ENCODE measurements at places on chromosomes 11 and 22.

DNA sequence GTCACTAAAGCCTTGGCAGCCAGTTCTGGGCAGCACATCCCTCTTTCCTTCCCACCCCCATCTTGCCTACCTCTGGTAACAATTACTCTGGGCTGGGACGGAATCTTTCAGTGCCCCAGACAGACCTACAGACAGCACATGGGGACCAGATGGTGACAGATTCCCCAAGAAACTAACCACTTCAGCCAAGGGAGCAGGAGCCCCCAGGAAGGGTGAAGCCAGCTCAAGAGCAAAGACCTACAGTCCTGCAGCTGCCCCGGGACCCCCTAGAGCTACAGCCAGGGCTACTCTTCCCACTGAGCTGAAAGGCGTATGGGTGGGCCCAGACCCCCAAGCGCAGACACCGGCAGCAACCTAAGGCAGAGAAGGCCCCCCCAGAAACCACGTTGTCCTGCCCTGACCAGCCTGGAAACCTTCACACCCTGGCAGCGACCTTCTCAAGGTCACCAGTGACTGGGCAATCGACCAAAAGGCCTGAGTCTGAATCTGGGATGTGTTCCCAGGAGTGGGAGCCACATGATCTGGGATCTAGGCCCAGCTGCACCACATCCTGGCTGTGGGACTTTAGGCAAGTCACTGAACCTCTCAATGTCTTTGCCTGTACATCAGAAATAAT is 65.8 kb downstream of the LRRC32 start:
- DNase-seq: peak; percentile 78

- no peak for DNase-seq
Observed at GRCh38 chr11:65066805-65067291, 8.5 kb upstream of the NAALADL1 start.

DNA sequence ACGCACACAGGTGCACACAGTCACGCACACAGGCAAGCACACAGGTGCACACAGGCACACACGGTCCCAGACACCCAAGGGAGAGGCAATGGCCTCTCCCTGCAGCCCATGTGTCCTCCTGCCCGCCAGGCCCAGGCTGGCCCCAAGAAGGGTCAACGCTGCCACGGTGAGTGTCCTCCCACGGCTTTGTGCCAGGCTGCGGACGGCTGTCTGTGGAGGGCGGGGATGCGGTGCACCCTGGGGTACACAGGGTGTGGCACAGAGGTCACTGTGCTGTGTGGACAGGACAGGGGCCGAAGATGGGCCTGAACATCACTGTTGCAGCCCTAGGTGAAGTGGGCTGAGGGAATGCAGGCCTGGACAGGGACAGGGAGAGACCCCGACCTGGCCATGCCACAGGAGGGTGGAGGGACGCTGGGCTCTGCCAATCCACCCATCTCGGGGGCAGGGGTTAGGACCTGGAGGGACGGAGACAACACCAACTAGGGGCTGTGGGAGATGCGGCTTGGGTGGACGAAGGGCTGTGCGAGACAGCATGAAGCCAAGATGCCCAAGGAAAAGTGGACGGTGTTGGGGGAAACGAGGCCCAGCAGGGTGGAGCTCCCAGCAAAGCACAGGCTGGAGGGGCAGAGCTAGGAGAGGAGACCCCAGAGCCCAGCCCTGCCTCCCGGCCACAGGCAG is 523.8 kb downstream of the BRD1 start:
- DNase-seq: no peak

- DNase-seq: no peak
Observed at GRCh38 chr11:94741022-94741679, 27.0 kb upstream of the AMOTL1 start.

DNA sequence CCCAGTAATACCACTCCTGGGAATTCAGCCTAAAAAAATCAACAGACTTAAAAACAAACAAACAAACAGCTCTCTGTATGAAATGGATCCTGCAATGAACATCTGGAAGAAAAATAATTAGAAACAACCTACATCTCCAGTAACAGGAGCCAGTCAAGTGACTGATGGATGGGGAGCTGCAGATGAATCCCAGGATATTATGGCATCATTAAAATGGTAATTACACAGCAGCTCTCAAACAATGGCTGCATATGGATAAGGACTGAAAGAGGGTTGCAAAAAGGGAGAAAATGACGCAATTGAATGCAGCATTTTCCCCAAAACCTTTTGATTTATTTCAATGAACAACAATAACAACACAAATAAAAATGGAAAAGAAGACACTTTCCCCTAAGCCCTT is 4.1 kb downstream of the NPTXR start:
- no peak for DNase-seq

- DNase-seq: no peak
Observed at GRCh38 chr11:19433791-19434190, 193.0 kb upstream of the E2F8 start.

- no peak for DNase-seq
Observed at GRCh38 chr11:125072218-125072960, 9.3 kb downstream of the SLC37A2 start.

DNA sequence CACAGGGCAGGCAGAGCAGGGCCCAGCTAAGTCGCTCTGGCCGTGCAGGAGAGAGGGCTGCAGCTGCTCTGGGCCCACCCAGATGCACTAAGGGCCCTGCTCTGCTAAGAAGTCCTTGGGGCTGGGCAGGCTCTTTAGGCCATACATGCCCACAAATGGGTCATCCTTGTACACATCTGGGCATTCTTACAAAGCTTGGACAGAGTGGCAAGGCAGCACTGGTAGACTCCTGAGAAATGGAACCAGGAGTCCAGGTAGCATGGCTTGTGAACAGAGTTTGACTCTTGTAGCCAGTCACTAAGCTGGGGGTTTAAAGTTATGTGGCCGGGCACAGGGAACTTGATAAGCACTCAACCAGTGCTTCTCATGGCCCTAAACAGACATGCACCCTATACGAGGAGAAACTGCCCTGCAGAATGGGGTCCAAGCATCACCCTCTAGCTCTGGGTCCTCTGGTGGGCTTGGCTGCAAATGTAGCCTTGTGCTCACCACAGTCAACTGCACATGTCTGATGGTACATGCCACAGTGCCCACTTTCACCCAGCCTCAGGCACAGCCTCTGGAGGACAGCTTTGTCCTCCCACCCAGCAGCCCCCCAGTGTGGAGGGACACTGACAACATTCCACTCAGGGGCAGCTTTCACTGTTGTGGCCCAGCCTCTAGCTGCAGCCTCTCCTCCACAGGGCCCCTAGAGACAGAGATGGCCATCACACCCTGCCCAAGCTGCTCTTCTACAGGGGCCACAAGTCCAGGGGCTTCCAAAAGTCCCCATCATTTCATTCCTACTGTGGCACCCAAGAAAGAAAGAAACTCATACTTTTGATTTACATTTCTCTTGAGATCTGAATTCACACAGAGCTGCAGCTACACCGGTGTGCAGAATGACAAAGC is 75.2 kb downstream of the DGCR2 start:
- no peak for DNase-seq

DNA sequence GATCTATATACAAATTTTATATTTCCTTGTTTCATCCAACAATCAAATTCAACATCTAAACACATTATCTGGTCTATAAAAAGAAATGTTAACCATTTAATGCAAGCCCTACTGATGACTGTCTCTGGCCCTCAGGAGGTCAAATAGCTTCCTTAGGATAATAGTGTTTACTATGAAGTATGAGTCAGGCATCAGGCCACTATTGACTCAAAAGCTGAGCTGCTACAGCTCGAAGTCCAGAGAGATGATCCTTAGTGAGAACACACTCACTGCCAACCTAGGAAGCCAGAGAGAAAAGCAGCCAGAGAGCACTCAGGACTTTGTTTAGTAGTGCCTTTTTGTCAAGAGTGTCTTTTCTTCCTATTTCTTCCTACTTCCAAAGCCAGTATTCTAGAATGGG is 171.8 kb downstream of the SOX6 start:
- DNase-seq: no peak

DNA sequence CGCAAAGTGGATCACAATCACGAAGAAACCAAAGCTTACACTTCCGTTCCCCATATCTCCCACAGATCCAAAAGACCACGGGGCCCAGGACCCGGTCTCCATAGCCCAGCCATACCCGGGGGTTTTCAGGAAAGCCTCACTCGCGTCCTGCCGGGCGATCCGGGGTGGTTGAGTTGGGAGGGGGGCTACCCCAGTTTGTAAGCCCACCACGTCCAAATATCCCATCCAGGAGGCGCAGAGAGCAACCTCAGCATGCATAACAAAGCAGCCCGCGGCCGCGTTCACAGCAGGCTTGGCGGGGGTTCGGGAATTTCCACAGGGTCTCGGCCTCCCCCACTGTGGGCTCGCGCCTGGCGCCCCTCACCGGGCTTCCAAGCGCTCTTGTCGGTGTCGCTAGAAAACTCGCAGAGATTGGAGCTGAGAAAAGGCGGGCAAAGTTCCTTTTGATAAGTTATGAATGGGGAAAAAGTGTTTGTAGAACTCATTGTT is 9.5 kb downstream of the SDF2L1 start:
- DNase-seq: no peak

- no peak for DNase-seq
Observed at GRCh38 chr11:107598225-107599139, 7.5 kb downstream of the ELMOD1 start.

GRCh38 chr22:24930678-24931077 is 15.8 kb downstream of the LHFPL7 start:
- no peak for DNase-seq

GRCh38 chr11:12512826-12513395 is 135.5 kb downstream of the PARVA start:
- DNase-seq: no peak

DNA sequence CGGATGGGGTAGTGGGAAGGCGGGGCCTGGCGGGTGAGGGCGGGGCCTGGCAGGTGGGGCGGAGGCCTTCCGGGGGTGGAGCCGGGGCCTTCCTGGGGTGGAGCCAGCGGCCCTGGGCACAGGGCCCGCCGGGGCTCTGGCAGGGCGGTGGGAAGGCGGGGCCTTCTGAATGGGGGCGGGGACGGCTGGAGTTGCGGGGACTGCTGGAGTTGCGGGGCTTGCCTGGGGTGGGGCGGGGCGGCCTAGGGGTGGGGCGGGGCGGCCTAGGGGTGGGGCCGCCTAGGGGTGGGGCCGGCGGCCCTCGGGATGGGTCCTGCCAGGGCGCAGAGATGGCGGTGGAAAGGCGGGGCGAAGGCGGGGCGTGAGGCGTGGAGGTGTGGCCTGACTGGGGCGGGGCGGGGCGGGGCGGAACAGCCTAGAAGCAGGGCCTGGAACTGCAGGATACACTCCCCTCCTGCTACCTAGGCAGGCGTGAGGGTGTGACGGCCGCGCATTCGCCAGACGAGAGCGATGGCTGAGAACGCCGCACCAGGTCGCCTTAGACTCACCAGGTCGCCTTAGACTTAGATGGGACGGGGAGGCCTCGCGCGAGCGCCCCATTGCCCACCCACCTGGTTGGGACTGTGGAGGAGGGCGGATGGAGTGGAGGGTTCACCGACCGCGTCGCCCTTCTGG is 19.3 kb downstream of the RRP7A start:
- DNase-seq: no peak

- DNase-seq: no peak
Observed at GRCh38 chr22:46596819-46597218, 23.4 kb upstream of the GRAMD4 start.

DNA sequence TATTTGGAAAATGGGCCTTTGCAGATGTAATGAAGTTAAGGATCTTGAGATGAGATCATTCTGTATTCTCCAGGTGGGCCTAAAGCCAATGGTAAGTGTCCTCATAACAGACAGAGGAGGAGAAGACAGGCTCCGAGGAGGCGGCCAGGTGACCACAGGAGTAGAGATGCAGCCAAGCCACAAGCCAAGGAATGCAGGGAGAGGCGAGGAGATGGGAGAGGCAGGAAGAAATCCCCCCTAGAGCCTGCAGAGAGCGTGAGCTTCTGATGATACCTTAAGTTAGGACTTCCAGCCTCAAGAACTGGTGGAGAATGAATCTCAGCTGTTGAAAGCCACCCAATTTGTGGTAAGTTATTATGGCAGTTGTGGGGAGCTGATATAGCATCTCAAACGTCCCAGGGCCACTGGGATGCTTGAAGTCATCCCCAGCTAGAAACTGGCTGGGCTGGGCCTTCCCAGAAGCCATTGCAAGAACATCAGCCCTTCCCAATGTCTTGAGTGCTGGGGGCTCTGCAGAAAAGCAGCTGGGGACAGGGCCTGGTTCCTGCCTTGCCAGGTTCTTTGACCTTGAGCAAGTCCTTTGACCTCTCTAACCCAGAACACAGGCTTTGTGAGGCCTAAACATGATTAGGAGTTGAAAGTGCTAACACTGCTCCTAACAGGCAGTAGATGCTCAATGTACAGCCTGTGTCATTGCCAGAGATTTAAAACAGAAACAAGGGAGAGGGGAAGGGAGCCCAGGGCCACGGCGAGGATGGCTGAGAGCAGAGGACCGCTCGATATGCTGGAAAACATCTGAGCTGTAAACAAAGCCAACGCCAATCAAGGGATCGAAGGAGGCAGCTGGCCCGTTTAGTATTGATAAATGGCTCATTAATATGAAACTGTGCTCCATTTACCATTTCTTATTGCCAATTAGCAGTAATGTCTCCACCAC is 632.3 kb downstream of the TBC1D22A start:
- no peak for DNase-seq

- DNase-seq: no peak
Observed at GRCh38 chr11:125401746-125402145, 94.3 kb downstream of the FEZ1 start.

- DNase-seq: no peak
Observed at GRCh38 chr22:48279461-48279756, 1517.0 kb downstream of the TBC1D22A start.

DNA sequence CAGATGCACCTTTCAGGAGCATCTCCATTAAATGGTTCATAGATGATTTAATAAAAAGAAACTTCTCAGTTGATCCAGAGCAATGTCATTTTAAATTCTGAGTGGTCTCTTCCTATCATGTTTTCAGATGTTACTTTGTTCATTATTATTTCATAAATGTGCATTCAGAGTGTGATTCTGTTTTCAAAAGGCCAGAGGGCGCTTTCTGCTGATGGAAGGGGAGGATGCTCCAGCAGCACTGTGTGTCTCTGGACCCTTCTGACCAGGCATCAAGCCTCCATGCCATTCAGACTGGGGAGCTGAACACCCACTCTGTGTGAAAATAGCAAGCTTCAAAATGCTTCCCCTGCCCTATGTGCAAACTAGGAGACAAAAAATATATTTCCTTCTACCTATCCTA is 23.9 kb upstream of the CRTAM start:
- no peak for DNase-seq

- no peak for DNase-seq
Observed at GRCh38 chr11:86980086-86980796, 25.0 kb upstream of the FZD4 start.

DNA sequence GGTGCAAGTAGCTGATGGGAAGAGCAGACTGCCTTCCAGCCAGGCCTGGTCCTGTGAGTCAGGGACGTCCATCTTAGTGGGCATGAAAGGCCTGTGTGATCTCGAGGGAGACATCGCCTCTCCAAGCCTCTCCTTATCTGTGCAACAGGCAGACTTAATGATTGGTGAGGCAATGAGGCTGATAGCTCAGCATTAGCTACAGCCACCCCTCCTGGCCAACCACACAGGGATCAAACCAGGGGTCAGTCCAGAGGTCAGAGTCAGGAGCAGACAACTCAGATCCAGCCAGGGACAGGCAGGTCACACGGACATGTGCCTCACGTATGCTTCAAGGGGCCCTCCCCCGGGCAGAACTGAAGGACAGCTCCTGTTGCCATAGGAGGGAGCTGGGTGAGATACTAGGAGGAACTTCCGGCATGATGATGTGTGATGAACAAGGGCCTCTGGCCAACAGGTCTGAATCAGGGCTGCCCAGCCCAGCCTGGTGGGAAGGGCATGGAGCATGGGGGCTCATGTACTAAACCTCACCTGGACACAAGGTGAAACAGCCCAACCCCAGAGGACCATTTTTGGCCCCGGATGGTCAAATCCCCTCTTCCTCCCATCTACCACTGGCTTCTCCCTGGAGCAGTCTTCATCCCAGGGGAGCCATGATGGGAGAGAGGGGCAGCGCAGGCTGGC is 2.8 kb upstream of the APOC3 start:
- DNase-seq: no peak
